CMK (cell line): ENCODE measurements at places on chromosomes 6 and 20.

- DNase-seq: no peak
These were observed 2.2 kb downstream of the HMGA1 start for GRCh38 chr6:34238585-34239499.

DNA sequence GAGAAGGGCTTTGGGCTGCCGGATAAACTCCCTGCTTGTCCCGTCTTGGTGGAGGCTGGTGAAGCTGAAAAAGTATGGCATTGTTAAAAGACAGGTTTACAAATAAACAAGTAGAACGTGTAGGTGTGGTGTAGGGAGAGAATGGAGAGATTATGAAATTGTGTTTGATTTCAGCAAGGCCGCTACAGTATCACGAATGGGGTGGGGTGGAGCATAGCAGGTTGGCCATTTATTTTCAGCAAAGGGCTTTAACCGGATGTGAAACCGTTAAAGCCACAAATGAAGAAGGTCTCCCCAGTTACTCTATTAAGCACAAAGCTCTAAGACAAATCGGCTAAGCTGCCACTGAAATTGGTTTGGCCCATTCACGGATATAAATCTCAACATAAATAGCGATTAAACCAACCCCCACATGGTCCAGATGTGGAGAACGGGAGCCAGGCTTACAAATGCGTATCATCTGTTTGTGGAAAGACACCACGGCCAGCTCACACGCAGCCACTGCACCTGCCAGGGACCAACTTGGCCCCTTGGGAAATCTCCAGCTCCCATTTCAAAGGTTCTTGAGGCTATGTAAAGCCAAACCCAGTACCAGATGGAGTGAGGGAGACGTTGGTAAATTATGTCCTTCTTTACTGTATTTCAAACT, 94.0 kb downstream of the ZMYND8 start:
- no peak for DNase-seq

DNA sequence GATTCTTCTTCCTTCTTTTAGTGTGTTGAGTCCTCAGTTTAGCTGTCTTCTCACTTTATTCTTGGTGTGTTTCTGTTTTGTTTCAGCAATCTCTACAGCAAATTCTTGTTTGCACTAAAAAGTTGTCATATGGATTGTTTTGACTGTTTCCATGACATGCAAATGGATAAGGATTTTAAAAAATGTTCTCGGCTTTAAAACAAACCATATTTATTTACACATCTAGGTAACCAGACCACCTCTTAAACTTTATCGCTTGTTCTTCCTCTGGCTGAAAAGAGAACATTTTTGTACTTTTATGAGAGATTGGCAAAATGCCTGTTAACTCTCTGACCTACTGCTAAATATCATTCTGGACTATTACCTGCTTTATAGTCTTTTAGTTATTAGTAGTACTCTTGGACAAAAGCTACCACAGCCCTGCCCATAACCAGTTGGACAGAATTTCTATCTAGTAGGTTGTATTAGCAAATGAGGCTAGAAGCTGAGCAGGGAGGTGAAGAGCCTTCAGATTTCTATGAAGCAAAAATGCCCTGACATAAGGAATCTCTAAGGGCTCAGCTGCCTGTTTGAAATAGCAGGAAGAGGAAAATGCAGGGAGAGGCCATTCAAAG, 268.3 kb downstream of the CD109 start:
- no peak for DNase-seq

DNA sequence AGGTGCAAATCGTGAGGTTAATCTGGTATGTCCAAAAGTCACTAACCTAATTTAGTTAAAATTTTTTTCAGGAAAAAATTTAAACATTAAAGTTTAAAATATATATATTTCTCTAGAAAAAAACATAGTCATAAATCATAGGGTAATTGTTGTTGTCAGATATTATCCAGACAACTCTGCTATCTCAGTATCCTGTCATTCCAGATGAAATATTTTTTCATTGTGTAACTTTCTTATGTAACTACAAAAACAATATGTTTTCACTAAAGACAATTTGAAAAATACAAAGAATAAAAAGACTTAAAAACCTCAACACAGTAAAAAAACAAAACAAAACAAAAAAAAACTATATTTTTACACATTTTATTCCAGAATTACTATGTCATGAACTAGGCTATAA, 57.6 kb downstream of the TENT5A start:
- no peak for DNase-seq

DNA sequence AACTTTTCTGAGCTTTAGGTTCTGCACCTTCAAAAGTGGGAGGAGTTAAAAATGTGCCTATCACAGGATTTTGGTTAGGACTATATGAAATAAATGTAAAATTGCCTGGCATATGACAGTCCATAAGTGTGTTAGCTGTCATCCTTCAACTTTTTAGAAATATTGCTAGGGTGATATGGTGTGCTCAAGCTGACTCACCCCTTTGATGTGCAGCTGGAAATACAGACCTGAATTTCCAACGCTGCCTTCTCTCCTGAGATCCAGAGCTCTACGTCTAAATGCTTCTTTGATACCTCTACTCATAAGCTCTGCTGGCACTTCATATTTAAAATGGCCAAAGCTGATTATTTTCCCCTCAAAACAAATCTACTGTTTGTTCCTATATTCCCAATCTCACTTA, 2.7 kb downstream of the SLC35B3 start:
- no peak for DNase-seq

GRCh38 chr6:42452171-42453030, 675 bp upstream of the TRERF1 start:
- DNase-seq: peak; percentile 14

DNA sequence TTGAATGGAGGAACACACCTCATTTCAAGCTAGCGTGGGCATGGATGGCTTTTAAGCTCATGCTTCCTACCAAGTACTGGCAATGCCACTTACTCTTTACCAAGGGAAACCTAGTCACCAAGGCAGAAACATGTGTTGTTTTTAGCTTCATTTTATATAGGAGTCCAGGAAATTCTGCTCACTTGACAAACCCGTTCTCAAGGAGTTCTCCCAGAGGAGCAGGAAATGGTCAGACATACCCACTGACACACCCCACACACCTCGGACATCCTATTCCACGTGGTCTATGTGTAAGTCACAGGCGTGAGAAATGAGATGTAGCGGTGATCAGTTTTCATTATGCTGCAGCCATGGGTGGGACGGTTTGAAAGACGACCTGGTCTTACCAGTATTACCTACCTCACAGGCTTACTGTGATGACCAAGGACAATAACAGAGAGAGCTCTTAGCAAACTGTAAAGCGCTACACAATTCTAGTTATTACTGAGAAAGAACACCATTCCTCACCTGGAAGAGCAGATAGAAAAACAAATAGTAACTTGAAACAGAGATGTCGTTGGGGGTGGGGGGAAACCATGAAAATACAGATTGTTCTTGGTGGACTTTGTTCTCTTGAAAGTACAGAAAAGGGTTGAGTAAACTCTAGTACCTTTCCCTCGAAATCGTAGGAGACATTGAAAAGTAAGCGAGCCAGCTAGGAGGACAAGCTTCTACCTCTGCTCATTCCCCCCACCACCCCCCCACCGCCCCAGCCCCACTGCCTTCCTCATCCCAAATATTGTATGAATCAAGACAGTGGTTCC, 1.7 kb downstream of the CNKSR3 start:
- no peak for DNase-seq

DNA sequence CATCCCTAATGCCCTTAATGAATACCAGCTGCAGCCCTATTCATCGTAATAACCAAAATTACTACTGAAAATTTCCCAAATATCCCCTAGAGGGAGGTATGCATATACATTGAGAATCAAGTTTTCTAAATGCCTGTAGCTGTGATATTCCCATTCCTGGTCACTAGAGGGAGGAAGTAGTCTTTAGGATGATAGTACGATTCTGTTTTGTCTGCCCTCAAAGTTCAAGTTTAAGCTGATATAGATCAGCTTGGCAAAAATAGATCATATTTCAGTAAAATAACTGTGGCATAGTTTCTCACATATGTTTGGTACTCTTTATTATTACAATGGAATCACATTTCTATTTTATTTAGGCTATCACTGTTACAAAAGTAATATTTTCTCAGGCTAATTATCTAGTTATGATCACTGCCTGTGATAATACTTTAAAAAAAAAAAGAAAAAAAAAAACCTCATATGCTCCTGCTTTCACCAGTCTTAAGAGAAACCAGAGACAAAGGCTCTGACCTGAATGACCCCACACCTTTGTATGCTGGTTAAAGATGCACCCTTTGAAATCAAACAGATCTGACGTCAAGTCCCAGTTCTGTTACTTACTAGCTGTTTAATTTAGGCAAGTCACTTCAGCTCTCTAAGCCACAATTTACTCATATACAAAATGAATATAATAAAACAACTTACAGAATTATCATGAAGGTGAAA, 11.0 kb downstream of the TSPYL1 start:
- peak; percentile 49 for DNase-seq

- peak; percentile 85 for DNase-seq
These were observed 19.4 kb upstream of the MRGBP start for GRCh38 chr20:62776692-62777527.

- no peak for DNase-seq
These were observed 16.1 kb downstream of the E2F3 start for GRCh38 chr6:20417819-20418218.

GRCh38 chr20:5973172-5973571, 22.7 kb downstream of the MCM8 start:
- DNase-seq: no peak

DNA sequence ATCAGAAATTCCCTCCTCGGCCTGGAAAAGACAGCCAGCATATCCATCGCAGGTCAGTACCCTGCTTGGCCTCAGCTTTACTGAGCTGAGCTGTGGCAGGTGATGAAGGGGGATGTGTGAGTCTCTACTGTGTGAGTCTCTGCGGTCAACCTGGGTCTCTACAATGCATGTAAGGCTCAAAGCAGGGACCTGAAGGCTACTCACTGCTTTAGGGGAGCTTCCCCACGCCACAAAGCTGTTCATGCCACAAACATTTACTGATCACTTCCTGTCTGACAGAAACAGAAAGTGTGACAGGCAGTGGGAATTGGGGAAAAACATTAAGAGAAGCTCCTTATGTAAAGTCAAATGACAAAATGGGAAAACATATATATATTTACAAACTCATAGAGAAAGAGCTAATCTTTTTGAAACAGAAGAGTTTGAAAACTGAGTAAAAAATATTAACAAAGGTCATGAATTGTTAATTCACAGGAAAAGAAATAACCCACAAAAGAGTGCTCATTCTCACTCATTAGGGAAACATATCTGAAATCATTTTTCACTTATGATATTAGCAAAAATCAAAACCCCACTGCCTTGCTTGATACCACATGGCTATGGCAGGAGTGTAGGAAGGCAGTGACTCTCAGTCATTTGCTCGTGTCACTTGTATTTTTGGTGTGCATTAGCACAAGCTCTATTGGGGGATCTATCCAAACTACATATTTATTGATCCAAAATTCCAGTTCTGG, 5.8 kb downstream of the BTN3A3 start:
- no peak for DNase-seq

- DNase-seq: no peak
These were observed 396.0 kb downstream of the SYNE1 start for GRCh38 chr6:152241013-152241766.

- no peak for DNase-seq
These were observed 119.8 kb downstream of the NFATC2 start for GRCh38 chr20:51422514-51423289.

DNA sequence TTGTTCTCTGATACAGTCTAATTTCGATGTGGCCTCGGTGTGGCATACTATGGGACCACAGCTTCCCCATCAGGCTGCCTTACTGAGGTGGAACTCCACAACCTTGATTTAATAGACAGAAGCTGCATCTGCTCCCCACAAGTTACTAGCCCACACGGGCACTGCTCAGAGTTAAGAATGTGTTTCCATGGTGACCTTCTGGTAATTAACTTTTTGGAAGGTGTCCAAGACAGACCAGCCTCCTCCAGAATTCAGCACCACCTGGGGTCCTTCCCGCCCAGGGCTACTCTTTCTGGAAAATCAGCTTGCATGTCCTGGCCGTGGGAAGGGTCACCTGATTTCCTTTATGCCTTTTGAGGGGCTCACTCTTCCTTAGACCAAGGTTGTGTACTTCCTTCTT, 48.7 kb upstream of the CDH4 start:
- no peak for DNase-seq

- DNase-seq: no peak
These were observed 101.7 kb upstream of the PMEPA1 start for GRCh38 chr20:57811374-57812020.

DNA sequence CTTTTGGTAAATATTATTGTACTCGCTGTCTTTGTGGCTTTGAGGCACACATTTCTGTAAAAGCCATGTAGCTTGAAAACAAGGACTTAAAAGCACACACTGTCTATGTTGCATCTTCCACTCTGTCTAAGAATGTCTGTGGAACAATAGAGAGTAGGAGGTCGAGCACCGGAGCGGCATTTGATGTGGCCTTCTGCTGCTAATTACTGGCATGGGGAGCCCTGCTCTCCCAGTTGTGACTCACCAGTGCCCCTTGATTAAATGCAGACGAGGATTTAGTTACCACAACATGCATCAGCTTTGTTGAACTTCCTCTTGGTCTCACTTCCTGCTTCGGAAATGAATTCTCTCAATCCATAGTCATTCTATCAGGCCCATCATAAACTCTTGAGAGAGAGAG, 680.7 kb upstream of the SLC35B3 start:
- no peak for DNase-seq

- no peak for DNase-seq
These were observed 2.3 kb downstream of the THBS2 start for GRCh38 chr6:169251371-169251802.

DNA sequence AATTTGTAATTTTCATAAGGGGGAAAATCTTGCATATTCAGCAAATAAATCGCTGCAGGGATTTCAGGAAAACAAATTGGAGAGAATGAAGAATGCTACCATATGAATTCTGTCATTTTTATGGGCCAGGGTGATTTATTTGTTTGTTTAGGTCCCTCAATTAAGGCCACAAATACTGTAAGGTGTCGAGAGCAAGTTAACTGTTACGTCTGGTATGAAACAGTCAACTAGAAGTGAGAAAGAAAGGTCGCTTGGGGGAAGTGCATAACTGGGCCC, 166.9 kb upstream of the TSHZ2 start:
- DNase-seq: no peak

GRCh38 chr6:145373826-145374225, 361.5 kb downstream of the EPM2A start:
- no peak for DNase-seq
